Panc1 (cell line): ENCODE measurements at places on chromosomes 12 and 14.

GRCh38 chr12:23368590-23368989 lies 580.9 kb downstream of the SOX5 start:
- DNase-seq = no peak

- DNase-seq = no peak
Measured at GRCh38 chr14:33363682-33364081, 425.0 kb downstream of the NPAS3 start.

DNA sequence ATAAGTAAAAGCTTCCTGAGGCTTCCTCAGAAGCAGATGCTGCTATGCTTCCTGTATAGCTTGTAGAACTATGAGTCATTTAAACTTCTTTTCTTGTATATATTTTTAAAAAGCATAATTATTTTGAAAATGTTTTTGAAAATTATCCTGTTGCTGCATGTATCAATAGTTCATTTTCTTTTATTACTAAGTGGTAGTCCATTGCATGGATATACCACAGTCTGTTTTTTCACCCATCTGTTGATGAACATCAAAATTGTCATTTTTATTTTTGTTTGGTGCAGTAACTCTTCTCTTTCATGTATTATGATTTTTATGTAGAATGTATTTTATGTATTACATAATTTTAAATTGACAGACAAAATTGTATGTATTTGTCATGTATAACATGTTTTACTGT lies 81.4 kb downstream of the TMTC3 start:
- DNase-seq = no peak

- DNase-seq = no peak
Measured at GRCh38 chr14:104476437-104476836, 103.1 kb upstream of the C14orf180 start.
